ENCODE measurements at places on chromosomes 13 and 19. TPM values are rescaled to one million over a fixed set of nuclear protein-coding genes. Genes with fewer than 3 reads are reported as not detected.

GRCh38 chr19:45716359-45717130 is 14.2 kb downstream of the FBXO46 start:
- DNase-seq: peak; percentile 40

DNA sequence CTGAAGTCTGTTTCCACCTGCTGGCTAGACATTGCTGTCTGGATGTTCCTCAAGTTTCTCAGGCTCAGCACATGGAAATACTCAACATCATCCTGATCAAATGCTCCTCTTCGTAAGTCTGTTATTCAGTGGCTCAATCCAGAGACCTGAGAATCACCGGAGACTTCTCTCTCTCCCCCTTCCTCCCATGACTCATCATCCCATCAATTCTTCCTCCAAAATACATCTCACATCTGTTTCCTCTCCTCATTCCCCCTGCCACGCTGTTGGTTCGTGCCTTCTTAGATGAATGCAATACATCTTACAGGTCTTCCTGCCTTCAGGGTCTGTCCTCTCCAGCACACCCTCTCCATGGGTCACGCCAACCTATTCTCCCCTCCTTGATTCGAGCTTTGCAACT is 7.4 kb upstream of the RXFP2 start:
- no peak for DNase-seq

DNA sequence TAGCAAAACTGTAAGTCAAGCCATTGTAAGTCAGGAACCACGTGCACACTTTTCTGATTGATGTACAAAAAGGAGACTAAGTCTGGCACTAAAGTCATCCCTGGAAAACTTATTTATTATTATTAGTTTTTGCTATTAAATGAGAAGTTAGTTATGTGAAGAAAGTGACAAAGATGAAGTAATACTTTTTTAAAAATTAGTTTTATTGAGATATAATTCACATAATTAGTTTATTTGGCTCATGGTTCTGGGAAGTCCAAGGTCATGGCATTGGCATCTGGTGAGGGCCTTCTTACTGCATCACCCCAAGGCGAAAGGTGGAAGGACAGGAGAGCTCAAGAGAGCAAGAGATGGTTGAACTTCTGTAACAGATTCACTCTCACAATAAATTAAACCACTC is 36.9 kb downstream of the GARRE1 start:
- no peak for DNase-seq

DNA sequence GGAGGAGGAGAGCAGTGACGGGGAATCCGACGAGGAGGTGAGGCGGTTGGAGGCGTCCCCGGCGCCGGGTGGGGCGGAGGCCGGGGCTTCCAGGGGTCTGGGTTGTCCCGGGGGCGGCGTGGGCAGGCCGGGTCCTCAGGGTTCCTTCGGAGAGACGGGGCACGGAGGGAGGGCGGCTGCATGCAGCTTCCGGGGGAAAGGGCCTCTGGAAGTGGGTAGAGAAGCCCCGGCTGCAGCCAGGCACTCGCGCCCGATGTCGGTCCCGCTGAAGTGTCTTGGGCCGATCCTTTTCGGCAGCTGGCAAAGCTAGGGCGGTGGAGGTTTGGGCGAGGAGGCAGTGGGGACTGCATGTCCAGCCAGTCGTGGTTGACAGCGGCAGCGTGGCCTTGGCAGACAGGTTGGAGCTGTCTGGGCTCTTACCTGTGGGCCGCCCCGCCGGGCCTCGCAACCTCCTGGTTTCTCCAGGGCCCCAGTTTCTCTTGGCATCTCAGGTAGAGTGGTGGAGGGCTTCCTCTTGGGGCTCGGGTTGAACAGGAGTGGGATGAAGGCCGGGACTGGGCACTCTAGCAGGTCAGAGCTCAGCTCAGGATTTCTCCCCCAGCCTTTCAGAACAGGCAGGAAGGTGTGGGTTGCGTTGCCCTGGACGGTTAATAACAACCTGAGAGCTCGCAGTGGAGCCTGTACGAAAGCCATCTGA is 690 bp downstream of the KMT2B start:
- DNase-seq: peak; percentile 28

PVR gene
- 93.9 TPM for total RNA-seq
